ENCODE measurements at places on chromosomes 13 and 19.

DNA sequence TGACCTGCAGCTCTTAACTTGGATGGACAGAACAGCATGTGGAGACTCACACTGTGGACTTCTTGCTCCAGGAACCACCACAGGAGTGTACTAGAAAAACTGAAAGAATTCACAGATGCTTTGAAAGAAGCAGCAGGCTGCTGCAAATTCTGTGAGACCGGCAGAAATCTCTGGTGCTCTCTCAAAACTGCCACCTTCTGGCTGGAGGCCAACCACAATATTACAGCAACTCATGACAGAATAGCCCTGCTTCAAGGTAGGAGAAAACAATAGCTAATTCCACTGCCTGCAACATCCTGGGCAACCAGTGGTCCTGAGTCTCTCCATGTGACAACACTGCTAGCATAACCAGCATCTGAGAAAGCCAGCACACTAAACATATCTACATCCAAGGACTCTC is 26.9 kb downstream of the CDK8 start:
- DNase-seq: no peak

- DNase-seq: no peak
Measured at GRCh38 chr13:106918557-106918860, 350.6 kb upstream of the ARGLU1 start.

GRCh38 chr13:49569993-49570689 is 15.2 kb downstream of the RCBTB1 start:
- DNase-seq: no peak

GRCh38 chr13:110521946-110522345 is 39.6 kb downstream of the RAB20 start:
- DNase-seq: no peak

- DNase-seq: no peak
Measured at GRCh38 chr13:75587679-75588078, 38.1 kb downstream of the UCHL3 start.

All from NCI-H1417 (cell line).